EL (cell line): ENCODE measurements at places on chromosomes 16 and 17.
A peak's percentile ranks its signal among the peaks of the same experiment; 100 is the strongest.

GRCh38 chr17:43935204-43935925, 6.9 kb downstream of the PPY start:
- DNase-seq, result no peak

GRCh38 chr16:57131351-57131970, 39.1 kb downstream of the CPNE2 start:
- DNase-seq, result no peak

DNA sequence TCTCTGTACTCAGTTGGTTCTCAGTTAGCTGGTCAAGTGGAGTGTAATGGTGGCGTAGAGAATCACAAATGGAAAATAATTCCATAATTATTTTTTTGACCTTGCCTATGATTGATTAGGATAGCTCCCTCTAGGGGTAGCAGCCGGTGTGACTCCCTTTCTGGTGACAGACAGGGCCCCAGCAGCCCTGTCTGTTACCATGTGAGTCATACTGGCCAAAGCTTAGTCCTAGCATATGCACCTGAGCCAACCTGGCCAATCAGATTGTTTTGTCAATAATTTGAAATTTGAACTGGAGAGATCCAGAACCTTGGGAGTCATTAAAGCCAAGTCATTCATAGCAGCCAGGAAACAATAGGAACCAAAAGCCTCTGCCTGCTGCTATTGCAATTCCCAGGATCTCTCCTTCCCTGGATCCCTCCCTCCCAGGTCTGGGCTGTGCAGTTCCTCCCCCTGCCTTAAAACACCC, 5.6 kb downstream of the PNPO start:
- DNase-seq, result peak; percentile 81

- DNase-seq, result no peak
Measured at GRCh38 chr17:64037802-64038201, 17.4 kb upstream of the ICAM2 start.

DNA sequence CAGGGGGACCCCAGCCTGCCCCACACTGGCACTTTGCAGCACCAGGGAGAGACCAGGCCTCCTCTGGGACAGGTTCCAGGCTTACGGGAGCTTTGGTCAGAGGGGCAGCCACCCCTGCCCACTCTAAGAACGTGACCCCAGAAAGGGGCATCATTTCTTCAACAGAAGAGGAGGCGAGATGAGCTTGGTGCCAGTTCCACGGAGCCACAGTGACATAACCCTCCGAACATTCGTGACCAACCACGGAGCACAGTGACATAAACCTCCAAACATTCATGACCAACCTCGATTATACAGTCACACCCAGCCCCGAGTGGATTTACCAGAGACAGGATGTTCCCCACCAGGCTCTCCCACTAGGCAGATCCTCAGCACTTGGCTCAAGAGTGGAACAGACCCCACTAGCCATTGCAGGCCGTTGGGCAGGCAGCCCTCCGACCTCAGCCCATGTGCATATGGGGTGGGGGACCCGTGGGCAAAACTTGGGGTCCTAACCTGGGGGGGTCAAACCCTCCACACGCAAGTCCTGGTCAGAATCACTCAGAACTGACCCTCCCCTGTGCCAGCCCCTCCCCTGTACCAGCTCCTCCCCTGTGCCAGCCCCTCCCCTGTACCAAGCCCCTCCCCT, 112.9 kb downstream of the METRNL start:
- peak; percentile 52 for DNase-seq

DNA sequence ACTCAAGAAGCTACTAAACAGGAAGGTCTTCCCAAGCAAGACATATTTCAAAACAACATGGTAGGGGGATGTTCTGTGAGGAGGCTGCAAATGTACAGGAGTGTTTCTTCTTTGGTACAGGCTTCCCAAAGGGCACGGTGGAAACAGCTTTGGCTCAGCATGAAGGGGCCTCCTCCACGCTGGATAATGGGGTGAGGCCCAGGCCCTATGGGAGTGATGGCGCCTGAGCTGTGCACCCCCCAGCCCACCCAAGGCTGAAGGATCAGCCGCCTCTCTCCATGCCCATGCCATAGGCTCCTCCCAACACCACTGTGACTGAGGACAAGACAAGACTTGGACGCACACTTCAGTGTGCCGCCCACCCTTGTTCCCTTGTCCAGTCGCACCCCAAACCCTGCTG, 6.8 kb downstream of the CD300E start:
- no peak for DNase-seq

DNA sequence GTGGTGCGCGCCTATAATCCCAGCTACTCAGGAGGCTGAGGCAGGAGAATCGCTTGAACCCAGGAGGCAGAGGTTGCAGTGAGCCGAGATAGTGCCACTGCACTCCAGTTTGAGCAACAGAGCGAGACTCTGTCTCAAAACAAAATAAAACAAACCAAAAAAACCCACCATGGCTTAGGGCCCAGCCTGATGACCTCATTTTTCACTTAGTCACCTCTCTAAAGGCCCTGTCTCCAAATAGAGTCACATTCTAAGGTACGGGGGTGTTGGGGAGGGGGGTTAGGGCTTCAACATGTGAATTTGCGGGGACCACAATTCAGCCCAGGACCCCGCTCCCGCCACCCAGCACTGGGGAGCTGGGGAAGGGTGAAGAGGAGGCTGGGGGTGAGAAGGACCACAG, 1.4 kb upstream of the STH start:
- peak; percentile 48 for DNase-seq

GRCh38 chr16:30628628-30629540, 18.7 kb upstream of the ZNF689 start:
- peak; percentile 73 for DNase-seq

- peak; percentile 34 for DNase-seq
Measured at GRCh38 chr17:31291820-31292219, 5.2 kb downstream of the OMG start.

DNA sequence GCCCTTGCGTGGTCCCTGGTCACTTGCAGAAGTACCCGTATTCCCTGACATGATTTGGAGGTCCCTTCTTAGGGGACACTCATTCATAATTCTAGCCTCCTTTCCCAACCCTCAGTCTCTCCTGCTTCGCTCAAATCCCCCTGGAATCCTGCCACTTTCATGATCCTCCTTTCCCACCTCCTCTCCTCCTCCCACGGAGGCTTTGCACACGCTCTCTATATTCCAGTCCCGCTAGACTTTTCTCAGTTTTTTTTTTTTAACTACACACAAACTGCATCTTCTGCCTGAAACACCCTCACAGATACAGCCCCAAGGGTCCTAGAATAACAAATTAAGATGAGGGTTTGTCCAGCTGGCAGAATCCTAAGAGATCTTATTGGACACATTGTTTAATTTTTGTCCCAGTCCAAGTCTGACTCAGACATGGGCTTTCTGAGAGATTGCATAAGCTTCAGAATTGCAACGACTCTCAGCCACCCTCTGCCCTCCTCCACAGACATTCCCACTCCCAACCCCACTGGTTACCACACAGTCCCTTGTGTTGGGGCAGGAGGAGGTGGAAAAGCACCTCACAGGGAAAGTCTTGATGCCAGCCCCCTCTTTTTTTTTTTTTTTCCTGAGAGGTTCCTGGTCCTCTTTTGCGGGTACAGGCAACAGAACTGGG, 739.5 kb upstream of the EEF2KMT start:
- DNase-seq, result no peak

GRCh38 chr17:17157041-17157440, 49.1 kb downstream of the PLD6 start:
- no peak for DNase-seq

DNA sequence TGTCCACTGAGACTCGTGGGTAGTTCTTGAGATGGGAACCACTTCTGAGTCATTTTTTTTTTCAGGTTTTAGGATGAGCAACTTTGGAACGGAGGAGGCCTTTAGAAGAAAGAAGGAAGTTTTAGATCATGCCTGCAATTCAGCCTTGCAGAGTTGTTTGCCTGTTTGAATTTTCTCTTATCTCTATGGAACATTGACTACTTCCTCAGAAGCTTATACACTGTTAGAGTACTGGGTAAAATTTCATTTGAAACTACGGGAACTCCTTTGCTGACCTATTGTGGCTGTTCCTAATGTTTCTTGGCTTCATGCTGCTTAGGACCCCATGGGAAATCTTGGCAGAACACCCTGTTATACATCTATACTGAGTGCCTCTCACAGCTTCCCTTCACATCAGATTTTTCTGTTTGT, 70.8 kb downstream of the MAP2K6 start:
- DNase-seq, result no peak

DNA sequence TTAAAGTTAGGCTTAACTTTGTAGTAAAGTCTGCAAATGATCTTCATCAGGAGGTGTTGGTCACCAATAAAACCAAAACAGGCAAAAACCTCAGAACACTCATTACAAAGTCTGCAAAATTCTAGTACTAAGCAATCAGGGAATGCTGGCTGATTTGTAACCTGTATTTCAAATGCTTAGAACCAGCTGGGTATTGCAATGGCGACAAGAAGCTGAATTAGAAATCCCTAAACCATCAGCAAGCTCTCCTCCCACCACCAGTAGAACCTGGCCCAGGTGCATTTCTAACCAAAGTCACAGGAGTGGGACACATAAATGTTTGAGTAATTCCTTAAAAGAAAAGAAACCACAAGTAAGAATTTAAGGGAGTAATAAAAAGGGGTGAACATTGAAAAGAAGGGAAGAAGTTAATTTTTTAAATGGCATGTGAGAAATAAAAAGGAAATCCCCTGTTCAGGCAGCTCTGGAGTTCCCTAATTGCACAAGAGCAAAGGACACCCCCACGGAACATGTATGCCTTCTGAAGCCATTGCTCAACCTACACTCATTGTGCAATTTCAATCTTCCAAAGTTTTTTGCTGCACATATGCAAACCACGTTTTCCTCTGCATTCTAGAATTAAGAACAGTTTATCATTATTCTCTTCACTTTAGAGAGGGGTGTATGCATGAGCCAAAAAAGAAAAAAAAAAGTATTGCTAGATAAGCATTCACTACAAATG, 102.9 kb downstream of the HIC1 start:
- DNase-seq, result peak; percentile 78

DNA sequence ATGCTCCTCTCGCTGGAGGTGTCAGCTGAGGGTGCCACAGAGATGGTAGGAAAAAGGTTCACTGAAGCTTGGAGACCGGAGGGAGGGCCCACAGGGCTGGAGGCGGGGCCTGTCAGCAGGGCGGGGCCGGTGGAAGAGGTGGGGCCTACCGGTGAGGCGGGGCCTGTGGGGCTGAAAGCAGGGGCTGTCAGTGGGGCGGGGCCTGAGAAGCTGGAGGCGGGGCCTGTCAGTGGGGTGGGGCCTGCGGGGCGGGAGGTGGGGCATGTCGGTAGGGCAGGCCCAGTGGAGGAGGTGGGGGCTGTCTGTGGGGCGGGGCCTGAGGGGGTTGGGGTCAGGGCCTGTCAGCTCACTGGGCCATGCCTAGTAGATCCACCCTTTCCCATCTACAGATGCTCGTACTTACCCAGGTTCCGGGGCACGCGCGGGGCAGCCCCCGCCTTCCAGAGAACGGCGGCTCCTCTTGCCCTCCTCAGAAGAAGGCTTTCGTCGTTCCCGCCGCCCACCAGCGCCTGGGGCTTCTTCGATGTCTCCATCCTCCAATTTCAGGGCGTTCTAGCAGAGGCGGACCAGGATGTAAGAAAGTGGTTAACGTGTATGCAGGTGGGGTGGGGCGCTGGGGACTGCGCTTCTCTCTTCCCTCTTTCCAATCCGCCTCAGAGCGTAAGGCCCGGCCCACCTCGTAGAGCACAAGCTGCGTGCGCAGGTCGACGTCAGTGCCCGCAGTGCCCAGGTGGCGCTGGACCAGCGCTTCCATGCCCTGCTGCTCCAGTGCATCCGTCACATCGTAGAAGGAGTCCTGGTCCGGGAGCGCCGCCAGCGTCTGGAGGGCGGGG, 9.8 kb downstream of the TMEM208 start:
- peak; percentile 55 for DNase-seq

DNA sequence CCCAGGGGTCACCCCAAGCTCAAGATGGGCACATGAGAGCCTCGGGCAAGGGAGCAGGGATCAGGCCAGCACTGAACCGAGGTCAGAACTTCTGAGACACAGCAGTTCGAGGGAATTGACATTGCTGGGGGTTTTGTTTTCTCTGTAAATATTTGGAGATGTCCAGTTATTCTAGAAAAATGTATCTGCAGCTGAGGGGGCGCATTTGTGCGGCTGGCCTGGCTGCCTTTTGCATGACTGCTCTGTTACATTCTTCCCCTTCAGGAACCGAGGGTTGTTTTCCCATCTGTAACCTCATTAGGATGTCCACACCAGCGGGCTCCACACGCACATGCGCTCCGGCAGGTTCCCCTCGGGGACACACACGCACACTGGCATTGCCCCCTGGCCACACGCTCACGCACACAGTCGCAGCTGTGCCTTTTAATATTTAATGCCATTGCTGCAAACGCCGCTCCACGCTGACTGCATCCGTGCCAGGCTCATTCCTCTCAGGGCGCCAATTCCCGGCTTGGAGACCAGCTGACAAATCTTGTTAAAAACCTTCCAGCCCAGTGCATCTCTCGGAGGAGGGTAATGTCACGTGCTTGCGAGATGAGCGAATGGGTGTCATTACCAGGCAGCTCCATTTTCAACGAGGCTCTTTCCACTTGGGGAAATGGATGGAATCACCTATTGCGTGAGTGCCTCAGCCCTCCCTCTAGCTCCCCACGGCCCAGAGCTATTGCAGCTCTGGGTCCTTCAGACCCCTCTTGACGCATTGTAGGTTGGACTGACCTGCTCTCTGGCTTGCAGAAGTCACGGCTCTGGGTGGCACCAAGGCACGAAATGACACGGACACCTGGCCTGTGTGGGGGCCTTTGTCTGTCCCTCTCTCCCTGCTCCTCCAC, 13.1 kb downstream of the CCR7 start:
- peak; percentile 99 for DNase-seq

- DNase-seq, result peak; percentile 45
Measured at GRCh38 chr17:41678411-41678906, 10.2 kb upstream of the EIF1 start.

DNA sequence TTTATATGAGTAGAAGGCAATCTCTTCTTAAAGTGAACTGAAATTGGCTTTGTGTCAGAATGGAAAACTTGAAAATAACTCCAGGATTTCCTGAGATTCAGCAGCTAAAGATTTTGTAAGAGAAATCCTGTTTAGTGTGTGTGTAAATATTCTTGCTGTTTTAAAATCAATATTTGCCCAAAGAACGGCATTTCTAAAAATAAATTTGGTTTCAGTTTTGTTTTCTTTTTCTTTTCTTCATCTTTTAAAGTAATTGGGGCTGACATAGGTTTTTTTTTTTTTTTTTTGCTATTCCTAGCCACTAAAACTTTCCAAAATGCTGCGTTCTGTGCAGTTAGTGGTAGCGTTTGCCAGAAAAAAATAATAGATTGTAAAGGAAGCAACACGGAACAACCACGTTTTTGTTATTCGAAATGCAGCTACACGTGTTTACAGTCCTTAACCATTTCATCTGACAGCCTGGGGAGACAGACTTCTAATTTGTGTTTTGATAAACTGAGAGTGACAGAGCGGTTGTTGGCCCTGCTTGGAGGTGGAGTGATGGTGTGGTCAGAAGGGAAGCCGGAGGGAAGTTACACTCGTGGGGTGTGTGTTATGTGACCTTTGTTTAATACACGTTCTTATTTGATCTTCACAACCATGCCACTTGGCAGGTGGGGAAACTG, 21.6 kb upstream of the SMPD3 start:
- no peak for DNase-seq
